ENCODE measurements at places on chromosomes 1 and 21. TPM values are rescaled to one million over a fixed set of nuclear protein-coding genes. Genes with fewer than 3 reads are reported as not detected.

CR1L gene
- 1.0 TPM for total RNA-seq

RAB3B gene
- not detected for total RNA-seq

- DNase-seq, result no peak
Measured at GRCh38 chr1:172646653-172647052, 12.2 kb upstream of the FASLG start.

GRCh38 chr1:238727670-238728069 lies 658.7 kb upstream of the CHRM3 start:
- no peak for DNase-seq

DNA sequence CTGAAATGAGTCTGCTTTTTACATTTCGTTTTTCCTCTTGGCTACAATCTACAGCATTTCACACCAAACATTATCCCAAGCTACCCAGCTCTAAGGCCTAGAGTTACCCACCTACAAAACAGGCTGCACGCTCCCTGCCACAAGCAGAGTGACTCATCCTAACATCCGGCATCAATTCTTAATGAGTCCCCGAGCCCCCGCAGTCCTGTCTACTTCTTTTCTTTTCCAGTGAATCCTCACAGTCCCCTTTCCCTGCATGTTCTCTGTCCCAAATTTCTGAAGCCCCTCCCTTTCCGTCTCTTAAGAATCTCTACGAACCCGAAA lies 650 bp downstream of the PCNX2 start:
- DNase-seq, result no peak

- no peak for DNase-seq
Measured at GRCh38 chr21:40243685-40244084, 376.4 kb downstream of the PCP4 start.

GRCh38 chr21:24456358-24456757 lies 1150.9 kb downstream of the MRPL39 start:
- no peak for DNase-seq

DNA sequence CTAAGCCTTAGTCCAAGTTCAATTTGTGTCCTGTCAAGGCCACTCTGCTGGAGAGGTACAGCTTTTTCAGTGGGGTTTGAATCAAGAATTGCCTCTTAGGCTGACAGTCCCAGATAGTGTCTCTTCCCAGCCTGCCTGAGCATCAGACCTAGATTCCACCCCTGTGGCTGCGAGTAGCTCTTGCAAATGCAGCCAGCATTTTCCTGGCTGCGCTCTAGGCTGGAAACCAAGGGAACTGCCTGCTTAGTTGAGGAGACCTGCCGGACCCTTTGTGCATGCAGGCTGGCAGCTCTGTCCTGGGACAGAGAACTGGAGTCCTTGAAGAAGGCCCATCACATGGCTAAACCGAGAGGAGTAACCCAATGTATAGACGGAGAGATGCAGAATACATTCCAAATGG lies 293.7 kb downstream of the PCP4 start:
- DNase-seq, result no peak

GRCh38 chr21:39265603-39266002 lies 47.8 kb downstream of the BRWD1 start:
- DNase-seq, result no peak

GRCh38 chr1:238710697-238711096 lies 675.7 kb upstream of the CHRM3 start:
- DNase-seq, result no peak

DNA sequence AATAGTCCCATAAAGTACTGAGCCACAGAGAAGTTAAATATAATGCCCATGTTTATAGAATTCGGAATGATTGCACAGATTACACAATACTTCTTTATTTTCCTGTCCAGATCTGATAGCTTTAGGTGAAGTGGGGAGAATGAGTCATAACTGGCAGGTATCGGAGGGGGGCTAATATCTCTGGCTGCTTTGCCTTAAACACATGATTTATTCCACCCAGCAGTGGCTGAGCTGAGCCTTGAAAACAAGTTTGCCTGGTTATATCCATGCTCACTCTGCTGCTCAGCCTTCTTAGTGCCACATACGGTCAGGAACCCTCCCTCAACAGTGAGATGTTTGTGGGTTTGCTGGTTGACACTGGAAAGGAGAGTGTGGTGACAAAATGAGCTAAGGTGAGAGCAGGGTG lies 119.7 kb upstream of the ZNF648 start:
- no peak for DNase-seq

Measured in tibial nerve (tissue), 4 donors.